Renal cortical epithelial cell (primary cell): ENCODE measurements at places on chromosomes 6 and 20.

DNA sequence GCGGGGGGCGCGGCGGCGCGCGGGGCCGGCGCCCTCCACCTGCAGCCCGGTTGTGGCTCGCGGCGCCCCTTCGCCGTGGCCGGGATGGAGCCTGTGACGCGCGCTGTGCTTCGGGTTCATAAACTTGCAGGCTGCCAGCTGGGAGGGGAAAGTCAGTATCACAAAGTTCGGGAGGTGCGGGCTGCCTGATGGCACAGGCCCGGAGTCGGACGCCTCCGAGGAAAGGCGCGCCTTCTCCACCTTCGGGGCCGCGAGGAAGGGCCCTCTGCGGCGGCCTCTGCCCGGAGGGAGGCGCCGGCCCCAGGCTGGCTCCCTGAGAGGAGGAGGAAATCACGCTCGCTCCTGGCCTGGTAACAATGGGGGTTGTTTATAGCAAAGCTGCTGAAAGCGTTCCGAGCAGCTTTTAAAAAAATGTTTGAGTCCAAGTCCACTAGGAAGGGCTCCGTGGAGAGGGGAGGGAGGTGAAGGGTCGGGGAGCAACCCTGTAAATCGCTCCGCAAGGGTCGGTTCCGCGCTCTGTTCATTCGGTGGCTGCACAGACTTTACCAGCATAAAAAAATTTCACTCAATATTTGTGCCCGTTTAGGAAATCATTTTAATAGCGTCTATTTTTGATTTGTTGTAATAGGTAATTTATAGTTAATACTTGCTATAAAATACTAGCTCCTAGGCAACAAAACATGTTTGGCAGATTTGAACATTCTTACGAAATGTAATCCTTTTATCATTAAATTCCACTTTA lies 1.0 kb downstream of the AFDN start:
- DNase-seq: no peak

DNA sequence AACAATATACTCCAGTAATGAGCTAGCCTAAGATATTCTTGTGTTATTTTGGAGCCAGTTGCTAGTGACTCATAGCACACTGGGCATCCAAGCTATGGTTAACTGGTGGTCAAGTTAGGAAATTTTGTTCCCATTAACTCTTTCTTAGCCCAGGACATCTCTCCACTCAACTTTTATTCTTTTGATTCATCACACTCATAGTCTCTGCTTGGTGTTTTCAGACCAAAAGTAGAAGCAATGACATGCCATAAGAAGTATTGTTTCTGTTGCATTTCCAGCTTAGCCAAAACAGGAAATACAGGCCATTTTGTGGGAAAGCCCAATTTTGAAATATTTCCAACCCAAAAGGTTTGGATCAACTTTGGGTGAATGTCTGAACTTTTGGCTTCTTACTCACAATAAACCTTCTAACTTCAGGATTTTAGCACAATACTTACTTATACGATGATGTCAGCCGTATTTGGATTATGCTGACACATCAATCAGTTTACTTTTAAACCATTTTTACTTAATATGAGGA lies 31.6 kb upstream of the CCN2 start:
- peak; percentile 70 for DNase-seq

- no peak for DNase-seq
These were observed 296 bp downstream of the DZANK1 start for GRCh38 chr20:18466574-18466893.

- DNase-seq: no peak
These were observed 9.9 kb downstream of the SGK2 start for GRCh38 chr20:43568706-43569105.

DNA sequence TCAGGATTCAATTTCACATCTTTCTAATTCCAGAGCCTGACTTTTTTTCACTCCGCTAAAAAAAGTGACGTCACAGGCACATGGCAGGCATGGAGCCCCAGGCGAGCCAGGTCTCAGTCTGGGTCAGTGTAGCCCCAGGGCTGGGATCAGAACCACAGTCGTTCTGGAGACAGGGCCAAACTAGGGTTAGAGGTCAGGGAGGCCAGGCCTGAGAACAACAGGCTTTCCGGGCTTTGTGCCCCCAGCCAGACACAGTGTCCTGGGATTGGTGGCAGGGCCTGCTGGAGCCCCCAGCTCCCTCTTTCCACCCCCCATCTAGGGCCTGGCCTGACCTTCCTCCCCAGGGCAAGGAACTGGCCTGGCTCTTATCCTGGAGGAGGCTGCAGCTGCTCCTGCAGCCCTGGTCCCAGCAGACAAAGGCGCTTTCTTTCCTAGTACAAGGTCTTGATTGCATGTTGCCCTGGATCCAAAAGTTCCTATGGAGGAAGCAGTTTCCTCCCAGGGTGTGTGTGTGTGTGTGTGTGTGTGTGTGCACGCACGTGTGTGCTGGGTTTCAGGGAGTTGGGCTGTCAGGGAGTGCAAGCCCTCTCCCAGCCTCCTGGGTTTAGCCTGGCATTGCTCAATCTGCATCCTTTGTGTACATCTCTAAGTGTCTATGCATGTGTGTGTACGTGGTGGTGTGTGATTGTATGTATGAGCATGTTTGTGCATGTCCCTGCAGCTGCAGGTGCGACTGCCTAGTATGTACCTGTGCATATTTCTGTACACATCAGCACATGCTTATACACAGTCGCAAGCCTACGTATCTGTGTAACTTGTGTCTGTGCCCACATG lies 26.5 kb upstream of the EMILIN3 start:
- DNase-seq: no peak

- DNase-seq: no peak
These were observed 16.7 kb downstream of the PLAGL2 start for GRCh38 chr20:32190616-32191415.

GRCh38 chr6:157811476-157812173 lies 11.4 kb upstream of the SNX9 start:
- DNase-seq: no peak

DNA sequence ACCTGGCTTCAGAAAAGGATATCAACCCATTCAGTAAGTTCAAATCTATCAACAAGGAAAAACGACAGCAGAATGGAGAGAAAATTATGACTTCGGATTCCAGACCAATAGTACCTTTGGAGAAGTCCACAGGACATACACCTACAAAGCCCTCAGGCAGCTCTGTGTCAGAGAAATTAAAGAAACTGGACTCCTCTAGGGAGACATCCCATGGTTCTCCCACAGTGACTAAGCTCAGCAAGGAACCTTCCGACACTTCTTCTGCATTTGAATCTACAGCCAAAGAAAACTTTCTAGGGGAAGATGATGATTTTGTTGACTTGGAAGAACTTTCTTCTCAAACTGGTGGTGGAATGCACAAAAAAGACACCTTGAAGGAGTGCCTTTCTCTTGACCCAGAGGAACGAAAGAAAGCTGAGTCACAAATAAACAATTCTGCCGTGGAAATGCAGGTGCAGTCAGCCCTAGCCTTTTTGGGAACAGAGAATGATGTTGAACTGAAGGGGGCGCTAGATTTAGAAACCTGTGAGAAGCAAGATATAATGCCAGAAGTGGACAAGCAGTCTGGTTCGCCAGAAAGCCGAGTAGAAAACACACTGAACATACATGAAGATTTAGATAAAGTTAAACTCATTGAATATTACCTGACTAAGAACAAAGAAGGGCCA lies 67.4 kb upstream of the HINT3 start:
- DNase-seq: peak; percentile 75
